ENCODE measurements at places on chromosomes 7 and 10. TPM values are rescaled to one million over a fixed set of nuclear protein-coding genes. Genes with fewer than 3 reads are reported as not detected.

DNA sequence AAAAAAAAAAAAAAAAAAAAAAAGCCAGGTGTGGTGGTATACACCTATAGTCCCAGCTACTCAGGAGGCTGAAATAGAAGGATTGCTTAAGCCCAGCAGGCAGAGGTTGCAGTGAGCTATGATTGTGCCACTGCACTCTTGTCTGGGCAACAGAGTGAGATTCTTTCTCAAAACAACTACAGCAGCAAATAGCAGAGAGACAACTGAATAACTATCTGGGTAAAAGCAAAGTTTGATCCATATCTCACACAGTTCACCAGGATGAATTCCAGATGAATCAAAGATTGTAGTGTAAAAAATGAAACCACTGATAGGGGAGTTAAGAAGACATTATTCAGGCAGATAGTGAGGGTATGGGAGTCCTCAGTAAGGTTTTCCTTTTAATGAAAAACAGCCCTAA is 11.4 kb upstream of the NUB1 start:
- no peak for DNase-seq

DNA sequence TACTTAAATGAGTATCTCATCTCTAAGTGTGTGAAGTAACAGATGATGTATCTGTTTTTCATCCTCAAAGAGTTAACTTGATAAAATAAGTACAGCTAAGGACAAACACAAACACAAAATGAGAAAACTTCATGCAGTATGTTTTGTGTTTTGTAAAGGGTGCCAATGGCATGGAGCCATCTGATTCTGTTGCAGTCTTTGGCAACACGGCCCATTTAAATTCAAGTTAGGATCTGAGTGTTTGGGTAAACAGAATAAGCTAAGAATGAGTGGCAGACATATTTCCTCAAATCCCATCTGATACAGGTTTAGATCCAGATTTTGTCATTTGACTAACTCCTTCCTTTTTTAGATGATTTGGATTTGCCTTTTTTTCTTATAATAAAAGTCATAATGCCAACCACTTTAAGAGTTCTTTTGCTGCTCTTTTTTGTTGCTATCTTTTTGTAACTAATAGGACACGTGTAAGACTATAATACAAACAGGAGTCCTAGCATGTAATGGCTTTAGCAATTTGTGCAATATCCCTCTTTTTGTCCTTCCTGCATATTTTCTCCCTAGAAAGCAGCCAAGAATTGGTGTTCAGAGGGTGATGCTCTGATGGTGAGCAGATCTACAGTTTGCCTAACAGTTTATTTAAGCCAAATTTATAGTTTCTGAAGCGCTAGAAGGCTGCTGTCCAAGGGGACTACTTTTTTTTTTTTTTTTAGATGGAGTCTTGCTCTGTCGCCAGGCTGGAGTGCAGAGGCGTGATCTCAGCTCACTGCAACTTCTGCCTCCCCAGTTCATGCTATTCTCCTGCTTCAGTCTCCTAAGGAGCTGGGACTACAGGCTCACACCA is 18.9 kb upstream of the ACTA2 start:
- no peak for DNase-seq

DNA sequence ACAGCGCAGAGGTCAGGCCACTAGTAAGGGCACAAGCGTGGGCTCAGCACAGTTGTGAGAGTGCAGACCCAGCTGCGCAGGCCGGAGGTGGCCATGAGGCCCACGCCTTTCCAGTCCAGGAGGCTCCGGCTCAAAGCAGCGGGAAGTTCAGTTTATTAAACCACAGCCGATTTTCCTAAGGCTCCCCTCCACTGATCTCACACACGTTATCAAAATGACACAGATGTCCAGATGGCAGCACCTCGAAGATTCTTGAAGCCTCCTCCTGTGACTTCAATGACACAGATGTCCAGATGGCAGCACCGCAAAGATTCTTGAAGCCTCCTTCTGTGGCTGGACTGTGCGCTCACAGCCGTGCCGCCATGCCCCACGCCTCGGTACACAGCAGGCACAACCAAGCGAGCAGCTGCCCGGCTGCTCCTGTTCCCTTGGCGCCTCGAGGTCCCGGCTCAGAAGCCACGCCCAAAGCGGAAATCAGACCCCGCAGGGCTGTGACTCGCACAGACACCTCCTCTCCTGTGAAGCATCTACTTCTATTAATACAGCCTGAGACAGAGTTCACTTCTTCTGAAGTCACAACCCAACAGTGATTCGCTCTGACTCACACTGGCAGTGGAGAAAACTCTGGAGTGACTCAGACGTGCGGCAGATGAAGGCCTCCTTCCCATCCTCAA is 122.7 kb downstream of the MAD1L1 start:
- no peak for DNase-seq

GRCh38 chr7:80047856-80048459 is 86.7 kb upstream of the GNAI1 start:
- no peak for DNase-seq

DNA sequence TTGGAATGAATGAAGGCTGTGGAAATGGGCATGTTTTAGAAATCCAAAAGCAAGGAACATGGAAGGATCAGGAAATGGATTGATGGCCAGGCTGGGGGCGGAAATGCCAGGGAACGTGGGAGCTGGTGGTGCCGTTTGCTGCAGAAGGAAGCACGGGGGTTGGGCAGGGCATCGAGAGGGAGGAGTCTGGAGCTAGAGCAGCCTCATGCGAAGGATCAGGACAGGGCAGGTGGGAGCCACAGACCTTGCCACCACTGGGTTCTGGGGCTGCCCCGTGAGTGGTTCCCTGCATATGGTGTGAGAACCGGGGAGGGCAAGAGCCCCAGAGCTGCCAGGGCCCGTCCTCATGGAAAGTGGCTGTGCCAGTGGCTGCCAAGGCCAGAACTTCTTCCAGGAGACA is 193.8 kb upstream of the ZNF32 start:
- no peak for DNase-seq

DNA sequence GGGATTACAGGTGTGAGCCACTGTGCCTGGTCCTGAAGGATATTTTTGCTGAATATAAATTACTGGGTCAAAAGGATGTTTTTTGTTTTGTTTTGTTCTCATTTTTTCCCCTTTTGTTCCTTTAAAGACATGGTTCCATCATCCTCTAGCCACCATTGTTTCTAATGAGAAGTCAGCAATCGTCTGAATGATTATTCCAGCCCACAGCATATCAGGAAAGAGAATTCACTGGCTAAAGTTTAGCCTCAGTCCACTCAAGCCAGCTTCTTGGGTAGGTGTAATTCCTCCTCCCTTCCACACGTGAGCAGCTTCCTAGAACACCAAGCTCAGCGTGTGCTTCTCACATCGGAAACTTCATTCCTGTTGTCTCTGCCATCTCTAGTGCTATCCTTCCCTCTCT is 112.8 kb upstream of the INSIG1 start:
- no peak for DNase-seq

DNA sequence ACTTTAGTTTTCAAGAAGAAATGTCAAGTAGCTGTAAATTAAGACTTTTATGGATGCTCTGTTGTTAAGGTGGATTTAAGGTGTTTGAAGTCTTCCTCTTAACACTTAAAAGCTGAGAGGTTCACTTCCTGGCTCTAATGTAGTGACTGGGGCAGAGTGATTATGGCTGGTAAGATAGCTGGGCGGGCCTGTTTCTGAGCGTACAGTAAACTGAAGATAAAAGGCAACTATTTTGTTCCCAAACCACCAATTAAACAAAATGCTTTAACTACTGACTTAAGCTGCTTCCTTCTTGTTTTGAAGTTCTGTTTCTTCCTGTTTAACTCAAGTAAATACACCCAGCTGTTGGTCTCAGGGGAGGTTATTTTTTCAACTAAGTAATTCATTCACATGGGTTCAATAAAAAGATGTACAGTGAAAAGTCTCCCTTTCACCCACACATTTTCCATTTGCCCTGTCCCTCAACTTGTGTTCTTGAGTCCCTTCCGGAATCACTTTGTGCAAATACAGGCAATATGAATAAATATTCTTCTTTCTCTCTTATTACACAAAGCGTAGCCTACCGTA is 19.3 kb downstream of the VWA2 start:
- DNase-seq, result no peak

- DNase-seq, result no peak
Measured at GRCh38 chr10:22049635-22050034, 46.1 kb upstream of the DNAJC1 start.

DNA sequence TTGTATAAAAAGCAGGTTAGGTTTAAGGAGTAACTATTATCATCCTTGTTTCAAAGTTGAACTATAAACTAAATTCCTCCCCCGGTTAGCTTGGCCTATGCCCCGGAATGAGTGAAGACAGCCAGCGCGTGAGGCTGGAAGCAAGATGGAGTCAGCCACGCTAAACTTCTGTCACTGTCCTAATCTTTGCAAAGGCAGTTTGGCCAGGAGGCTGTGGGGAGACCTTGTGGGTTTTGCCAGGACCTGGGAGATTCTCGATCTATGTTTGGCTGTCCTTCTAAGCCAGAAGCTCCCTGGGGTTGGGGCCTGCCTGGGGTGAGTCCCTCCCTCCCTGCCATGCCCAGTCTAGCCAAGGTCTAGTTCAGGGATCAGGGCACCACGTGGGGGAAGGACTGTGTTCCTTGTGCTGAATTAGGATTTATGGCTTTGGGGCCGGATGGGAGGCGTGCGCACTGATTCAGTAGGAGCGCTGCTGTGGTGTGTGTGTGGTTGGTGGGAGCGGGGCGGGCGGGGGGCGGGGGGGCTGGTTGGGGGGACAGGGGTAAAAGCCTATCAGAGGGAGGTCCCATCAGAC is 871 bp upstream of the GTF2IRD1 start:
- no peak for DNase-seq

GRCh38 chr10:110746254-110746826 is 102.2 kb downstream of the RBM20 start:
- DNase-seq, result no peak

- no peak for DNase-seq
Measured at GRCh38 chr7:7529328-7529727, 6.3 kb downstream of the COL28A1 start.

- no peak for DNase-seq
Measured at GRCh38 chr10:27448921-27449320, 55.2 kb upstream of the RAB18 start.

DNA sequence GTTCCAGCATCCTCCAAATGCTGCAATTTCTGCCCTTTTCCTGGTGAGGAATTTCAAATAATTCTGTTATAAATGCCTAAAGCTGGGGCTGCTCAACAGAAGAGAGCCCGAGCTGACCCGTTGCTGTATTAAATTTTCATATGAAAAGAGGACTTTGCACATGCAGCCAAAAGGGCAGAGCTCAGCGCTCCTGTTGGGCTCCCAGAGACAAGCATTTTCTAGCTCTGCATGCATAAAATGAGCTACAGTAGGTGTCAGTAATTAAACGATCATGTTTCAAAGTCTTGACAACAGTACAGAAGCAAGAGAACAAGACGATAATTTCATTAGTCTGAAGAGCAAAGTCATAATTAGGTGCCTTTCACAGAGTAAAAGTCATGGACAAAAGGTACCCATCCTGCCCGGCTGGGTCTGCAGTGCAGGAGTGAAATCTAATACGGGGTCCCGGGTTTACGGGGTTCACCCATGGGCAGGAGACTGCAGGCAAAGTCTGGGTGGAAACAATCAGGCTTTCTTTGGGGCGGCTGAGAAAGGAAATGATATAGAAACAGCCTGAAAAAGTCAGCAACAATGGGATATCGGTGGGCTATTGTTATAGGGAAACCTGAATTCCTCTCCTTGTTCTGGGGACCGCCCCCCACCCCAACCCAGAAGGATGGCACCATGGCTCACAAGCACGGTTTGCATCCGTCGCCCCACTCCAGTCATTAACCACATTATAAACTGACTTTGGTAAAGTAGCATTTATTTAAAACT is 66.0 kb downstream of the EBF3 start:
- DNase-seq, result no peak

DNA sequence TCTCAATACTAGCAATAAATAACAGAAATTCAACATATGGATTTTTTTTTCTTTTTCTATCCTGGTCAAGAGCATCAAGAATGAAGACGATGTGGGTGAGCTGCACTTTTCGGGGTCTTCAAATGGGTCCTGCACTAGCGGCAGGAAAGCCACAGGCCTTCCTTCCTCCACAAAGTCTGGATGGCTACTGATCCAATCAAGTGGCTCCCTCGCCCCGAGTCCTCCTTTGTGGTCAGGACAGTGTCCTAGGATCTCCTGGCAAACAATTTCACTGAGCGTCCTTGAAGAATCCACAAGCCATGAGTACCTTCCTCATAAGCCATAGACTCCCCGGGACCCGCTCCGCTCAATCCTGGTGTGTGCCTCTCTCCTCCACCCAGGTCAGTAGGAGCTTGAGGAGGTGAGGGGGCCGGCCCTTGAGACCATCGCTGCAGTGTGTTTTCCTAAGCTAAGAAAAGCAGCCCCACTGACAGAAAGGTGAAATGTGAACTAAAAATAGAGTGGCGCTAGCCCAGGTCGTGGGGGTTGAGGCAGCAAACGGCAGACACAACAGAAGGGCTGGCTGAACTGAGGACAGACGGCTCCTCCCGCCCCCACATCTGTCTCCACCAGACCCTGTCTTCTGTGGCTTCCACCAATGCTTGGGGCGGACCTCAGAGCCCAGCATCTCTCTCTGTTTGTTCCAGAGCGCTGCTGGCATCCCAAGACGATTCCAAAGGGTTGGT is 202.3 kb downstream of the HERPUD2 start:
- DNase-seq, result no peak

DNA sequence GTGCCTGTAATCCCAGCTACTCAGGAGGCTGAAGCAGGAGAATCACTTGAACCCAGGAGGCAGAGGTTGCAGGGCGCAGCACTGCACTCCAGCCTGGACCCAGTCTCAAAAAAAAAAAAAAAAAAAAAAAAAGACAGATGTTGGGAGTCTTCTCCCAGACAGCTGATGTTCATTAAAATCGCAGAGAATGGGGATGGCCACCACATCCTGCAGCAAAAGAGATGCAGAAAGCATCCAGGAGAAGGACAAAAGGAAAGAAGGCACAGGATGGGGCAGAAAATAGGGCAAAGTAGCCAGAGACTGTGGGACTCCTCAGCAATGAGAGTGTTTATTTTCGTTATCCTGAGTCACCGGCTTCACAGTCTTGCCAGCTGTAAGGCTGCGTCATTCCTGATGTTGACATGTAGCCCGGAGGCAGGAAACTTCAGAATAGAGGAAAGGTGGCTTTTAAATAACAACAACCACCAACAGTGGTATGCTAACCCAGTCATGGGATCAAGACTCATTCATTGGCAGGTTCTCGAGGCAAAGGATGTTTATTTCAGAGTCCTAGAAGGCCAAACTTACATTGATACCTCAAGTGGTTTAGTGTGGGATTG is 149.5 kb upstream of the SVIL start:
- DNase-seq, result no peak

- DNase-seq, result no peak
Measured at GRCh38 chr10:31709028-31709427, 219.6 kb downstream of the ARHGAP12 start.

GRCh38 chr10:57145548-57145947 is 784.5 kb upstream of the ZWINT start:
- no peak for DNase-seq

GRCh38 chr7:53383131-53383530 is 347.7 kb downstream of the POM121L12 start:
- no peak for DNase-seq

ACSM6 gene
- not detected for total RNA-seq

STX1A gene
- 4.1 TPM for total RNA-seq

SUN3 gene
- total RNA-seq, result not detected

NEUROD6 gene
- not detected for total RNA-seq

FAM25G gene
- not detected for total RNA-seq

PVRIG gene
- not detected for total RNA-seq

FXYD4 gene
- not detected for total RNA-seq

RBP3 gene
- not detected for total RNA-seq

PARP12 gene
- total RNA-seq, result 85.1 TPM

LIPF gene
- total RNA-seq, result not detected

RAPGEF5 gene
- 163 TPM for total RNA-seq

Measured in omental fat pad (tissue), 4 donors.